Ascending aorta (tissue), 2 donors: ENCODE measurements at places on chromosomes 12 and 14. TPM values are rescaled to one million over a fixed set of nuclear protein-coding genes. Genes with fewer than 3 reads are reported as not detected.

DNA sequence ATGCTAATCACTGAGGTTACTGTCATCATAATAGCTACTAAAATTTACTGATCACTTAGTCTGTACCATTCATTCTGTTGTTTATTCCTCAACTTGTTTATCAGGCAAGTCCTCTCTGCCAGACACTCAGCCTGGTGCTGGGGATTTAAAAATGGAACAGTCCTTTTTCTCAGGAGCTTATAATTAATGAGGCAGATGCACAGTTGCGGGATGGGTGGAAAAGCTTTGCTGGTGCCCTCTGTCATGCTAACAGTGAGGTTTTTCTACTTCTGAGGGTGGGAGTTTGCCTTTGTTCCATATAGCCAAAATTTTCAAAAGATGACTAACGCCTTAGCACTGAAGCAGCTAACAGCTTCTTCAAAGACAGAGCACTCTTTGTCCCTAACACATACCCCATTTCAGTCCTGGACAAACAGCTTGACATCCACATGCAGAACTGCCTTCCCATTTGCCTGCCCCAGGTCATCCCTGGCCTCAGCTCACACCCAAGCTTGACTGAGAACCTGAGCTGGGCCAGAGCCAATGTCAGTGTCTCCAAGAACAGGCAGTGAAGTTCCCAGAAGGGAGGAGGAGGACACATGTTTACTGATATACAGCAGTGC, 30.8 kb upstream of the HSPB8 start:
- H3K4me3 ChIP-seq = no peak overlapping the region
- DNase-seq = no peak
- no peaks in the 10 kb centered on the region for H3K27me3 ChIP-seq
- H3K27ac ChIP-seq = no peak overlapping the region

Gene CDKN3
- not detected for total RNA-seq

Gene TBX3
- total RNA-seq = 20.0 TPM

DNA sequence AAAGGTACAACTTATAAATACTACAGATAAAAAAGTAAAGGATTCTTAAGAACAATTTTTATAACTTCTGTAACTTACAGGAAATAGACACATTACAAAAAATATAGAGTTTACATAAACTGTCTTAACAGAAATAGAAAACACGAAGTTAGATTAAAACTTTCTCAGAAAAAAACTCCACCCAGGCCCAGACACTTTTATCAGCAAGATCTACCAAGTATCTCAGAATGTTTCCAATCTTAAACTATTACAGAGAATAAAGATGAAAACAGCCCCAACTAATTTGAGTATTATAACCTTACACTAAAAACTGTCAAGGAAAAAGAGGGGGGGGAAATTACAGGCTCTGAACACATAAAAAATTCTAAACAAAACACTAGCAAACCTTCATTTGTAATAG, 8.2 kb downstream of the ZFC3H1 start:
- H3K4me1 ChIP-seq = peaks cover 8% of the 10 kb centered on the region
- H3K27ac ChIP-seq = no peak overlapping the region
- H3K27me3 ChIP-seq = no peaks in the 10 kb centered on the region
- peaks cover 41% of the 10 kb centered on the region for H3K36me3 ChIP-seq

GRCh38 chr12:14171106-14171505, 189.7 kb upstream of the GRIN2B start:
- no peak overlapping the region for H3K27ac ChIP-seq
- H3K4me3 ChIP-seq = no peak overlapping the region
- H3K27me3 ChIP-seq = no peaks in the 10 kb centered on the region
